ENCODE measurements at places on chromosomes 3 and 15.
A peak's percentile ranks its signal among the peaks of the same experiment; 100 is the strongest.

DNA sequence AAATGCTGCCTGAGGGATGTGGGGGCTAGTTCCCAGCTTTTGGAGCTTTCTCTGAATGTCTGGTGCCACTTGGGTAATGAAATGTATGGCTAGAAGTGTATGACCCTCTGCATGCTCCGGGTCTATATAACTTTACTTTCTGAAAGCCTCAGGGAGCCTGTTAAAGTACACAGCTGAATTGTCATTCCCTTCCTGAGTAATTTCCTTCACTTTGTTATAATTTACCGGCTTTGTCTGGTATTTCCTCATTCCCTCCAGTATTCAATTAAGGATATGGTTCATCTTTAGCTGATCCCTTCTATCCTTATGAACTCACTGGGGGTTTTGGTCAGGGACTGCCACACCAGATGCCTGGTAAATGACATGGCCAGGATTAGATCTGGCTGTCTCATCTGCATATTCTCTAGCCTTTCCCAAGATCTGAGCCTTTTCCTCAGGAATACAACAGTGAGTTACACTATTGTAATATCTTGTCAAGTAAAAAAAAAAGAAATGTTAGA lies 620.3 kb downstream of the ZPLD1 start:
- no peak for DNase-seq

- no peak for DNase-seq
These were observed 176.6 kb upstream of the NECTIN3 start for GRCh38 chr3:110895054-110895453.

- DNase-seq: no peak
These were observed 8.1 kb downstream of the FAM131A start for GRCh38 chr3:184345317-184346144.

DNA sequence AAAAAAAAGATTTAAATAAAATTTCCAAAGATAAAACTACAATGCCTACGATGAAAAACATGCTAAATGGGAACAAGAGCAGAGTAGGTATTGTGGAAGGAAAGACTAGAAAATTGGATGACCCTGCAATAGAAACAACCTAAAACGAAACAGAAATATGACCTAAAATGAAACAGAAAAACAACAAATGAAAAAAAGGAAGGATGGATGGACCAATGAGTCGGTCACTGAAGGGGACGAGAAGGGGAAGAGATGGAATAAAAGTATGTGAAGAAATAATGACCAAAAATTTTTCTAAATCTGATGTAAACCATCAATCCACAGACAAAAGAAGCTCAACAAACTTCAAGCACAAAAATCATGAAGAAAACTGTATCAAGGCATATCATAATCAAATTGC lies 44.8 kb downstream of the TBC1D2B start:
- DNase-seq: no peak

DNA sequence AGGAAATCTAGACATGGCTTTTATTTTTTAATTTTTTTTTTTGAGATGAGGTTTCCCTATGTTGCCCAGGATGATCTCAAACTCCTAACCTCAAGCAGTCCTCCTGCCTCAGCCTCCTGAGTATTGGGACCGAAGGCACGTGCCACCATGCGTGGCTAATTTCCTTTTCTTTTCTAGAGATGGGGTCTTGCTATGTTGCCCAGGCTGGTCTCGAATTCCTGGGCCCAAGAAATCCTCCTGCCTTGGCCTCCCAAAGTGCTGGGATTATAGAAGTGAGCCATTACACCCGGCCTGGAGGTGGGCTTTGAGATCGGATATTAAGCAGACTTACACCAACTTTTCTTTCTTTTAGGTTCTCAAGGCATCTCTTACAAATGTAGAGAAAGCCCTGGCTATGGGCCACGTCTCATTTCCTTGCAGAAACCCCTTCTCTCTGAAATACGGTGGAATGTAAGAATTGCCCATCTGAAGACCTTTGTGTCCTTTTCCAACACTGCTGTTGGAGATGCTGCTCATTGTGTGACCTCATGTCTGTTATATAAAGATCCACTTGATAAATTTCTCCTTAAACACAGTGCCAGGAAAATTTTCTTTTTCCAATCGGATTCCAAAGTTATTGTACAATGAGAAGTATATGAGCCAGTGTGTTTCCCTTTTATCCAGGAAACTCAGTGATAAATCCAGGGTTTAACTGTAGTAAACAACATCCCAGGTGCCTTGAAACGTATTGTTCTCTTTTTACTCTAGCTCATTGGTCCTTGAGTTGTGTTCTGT lies 36.8 kb upstream of the CFAP161 start:
- DNase-seq: no peak

GRCh38 chr15:100880897-100881242 lies 1.2 kb downstream of the ALDH1A3 start:
- DNase-seq: no peak

GRCh38 chr3:149339931-149340309 lies 6.5 kb upstream of the TM4SF18 start:
- no peak for DNase-seq

DNA sequence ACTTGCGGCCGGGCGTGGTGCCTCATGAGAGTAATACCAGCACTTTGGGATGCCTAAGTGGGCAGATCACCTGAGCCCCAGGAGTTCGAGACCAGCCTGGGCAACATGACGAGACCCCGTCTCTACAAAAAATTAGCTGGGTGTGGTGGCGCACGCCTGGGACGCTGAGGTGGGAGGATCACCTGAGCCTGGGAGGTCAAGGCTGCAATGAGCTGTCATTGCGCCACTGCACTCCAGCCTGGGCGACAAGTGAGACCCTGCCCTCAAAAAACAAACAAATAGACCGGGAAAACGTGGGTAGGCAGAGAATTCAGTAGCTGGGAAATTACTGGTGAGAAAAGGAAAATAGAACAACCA lies 667 bp downstream of the UMPS start:
- DNase-seq: peak; percentile 13

DNA sequence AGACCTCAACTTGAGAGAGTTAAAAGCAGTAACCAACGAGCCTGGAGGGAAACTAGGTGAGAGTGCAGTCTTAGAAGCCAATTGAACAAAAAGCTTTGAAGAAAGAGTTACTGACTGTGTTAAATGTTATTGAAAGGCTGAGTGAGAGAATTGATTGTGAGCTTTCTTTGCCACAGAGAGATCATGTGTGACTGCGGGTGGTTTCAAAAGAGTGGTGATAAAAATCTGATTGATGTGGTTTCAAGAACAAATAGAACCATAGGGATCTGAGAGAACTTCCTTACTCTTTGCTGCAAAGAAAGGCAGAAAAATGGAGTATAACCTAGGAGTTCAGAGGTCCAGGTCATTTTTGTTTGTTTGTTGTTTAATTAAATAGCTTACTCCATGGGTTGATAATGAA lies 759.9 kb upstream of the ALCAM start:
- no peak for DNase-seq

DNA sequence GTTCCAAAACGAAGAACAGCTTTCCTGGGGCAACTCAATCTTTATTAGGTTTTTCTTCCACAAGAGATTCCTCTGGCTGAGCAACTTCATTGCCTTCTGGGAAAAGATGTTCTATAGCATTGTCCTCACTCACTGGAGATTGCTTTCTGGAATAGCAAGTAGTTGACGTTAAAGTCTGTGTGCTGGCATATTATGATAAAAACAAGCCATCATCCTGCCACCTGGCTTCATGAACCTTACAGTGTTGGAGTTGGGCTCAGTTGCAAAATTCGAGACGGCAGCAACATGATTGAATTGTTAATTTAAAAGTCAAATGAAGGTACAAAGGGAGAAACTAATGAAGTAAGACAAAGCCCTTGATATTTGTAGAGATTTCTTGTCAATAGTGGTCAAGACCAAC lies 140.5 kb upstream of the PEX5L start:
- no peak for DNase-seq

- DNase-seq: no peak
These were observed 340.6 kb downstream of the FEZF2 start for GRCh38 chr3:62032738-62033137.

DNA sequence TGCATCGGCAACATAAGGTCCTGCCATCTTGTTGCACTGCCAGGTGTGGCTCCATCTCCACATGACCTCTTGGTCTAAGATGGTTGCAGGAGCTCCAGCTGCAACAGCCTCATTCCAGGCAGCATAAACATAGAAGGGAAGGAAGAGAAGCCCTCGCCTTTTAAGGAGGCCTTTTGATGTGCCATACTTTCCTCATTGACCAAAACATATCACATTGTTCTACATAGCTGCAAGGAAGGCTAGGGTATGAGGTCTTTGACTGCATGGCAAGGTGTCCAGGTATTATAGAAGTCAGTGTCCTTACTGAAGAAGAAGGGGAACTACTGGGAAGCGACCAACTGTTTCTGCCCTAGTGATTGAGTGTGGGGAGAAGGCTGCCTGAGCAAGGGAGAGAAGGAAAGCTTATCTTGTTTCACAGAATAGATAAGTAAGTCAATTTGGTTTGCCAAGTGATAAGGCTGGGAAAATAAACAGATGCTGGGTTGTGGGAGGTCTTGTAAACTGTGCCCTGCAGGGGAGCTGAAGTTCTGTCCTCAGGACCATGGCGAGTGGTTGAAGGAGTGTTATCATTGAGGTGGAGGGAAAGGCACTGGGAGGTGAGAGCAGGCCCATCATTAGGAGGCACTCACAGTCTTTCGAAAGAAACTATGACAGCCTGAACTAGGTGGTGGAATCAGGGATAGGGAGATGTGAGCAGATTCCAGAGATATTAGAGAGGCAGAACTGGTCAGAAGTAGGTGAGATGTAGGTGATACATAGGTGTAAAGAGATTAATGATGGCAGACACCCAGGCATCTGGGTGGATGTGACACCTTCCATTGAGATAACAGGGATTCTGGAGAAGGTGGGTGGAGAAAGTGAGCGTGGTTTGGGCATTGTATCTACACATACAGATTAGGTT lies 93.8 kb upstream of the IGF1R start:
- DNase-seq: no peak

DNA sequence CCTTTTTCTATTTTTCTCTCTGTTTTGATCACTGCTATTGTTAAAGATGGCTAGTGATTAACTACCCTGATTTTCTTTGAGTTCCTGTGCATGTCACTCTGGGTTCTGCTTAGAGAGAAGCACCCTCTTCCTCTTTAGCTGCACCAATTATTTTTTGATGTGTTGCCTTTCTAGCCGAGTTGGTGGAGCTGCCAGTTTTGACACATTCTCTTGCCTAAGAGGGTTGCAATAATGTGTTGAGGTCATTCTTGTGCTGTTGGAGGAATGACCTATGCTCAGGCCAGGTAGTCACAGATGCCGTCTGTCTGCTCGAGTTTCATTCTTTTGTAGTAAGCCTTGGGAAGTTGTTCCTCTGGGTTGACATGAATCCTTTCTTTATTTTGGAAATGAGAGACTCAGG lies 84.6 kb upstream of the DPH6 start:
- no peak for DNase-seq

- DNase-seq: no peak
These were observed 35.7 kb downstream of the CCDC80 start for GRCh38 chr3:112605285-112605684.

DNA sequence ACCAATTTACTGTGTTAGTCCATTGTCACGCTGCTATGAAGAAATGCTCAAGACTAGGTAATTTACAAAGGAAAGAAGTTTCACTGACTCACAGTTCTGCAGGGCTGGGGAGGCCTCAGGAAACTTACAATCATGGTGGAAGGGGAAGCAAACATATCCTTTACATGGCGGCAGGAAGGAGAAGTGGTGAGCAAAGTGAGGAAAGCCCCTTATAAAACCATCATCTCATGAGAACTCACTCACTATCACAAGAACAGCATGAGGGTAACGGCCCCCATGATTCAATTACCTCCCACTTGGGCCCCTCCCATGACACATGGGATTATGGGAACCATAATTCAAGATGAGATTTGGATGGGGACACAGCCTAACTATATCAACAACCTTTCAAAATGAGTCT lies 20.2 kb downstream of the USF3 start:
- no peak for DNase-seq

- no peak for DNase-seq
These were observed 574 bp downstream of the CASR start for GRCh38 chr3:122183893-122184590.

- DNase-seq: no peak
These were observed 137.9 kb upstream of the LRIG1 start for GRCh38 chr3:66638717-66639116.

DNA sequence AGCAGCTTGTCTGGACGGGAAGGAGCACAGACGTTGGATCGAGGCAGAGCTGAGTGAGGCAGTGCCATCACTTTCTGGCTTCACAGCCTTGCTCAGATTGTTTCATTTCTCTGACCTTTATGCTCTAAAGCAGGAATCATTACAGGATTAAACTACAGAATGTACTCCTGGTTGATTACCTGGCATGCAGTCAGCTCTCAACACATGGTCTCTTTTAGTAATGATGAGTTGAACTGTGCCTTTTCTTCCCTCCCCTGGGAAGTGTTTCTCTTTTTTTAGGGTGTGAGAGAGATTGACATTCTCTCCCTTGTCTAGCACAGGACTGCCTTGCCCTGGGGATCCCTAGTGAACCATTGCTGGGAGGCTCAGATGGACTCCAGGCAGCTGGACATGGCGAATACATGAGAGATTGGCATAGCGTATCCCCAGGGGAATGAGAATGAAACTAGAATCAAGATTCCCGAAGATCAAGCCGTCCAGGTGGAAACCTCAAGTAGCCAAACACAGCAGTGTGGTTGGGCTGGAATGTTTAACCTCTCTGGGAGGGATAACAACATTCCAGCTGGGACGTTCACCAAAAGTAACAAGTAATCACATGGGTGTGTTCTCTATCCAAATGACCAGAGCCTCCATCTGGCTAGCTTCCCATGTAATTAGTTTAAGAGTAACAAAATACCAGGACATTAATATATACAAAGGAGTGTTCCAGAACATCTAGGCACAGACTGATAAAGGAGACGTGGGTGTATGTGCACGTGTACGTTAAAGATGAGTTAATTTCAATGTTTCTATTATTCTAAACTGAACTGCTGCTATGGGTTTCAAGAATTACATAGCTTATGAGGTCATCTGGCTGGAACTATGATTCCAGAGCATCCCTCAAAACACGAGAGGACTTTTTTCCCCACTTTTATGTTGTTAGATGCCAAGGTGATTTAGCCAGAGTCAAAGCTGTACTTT lies 118.6 kb upstream of the NR2E3 start:
- no peak for DNase-seq

DNA sequence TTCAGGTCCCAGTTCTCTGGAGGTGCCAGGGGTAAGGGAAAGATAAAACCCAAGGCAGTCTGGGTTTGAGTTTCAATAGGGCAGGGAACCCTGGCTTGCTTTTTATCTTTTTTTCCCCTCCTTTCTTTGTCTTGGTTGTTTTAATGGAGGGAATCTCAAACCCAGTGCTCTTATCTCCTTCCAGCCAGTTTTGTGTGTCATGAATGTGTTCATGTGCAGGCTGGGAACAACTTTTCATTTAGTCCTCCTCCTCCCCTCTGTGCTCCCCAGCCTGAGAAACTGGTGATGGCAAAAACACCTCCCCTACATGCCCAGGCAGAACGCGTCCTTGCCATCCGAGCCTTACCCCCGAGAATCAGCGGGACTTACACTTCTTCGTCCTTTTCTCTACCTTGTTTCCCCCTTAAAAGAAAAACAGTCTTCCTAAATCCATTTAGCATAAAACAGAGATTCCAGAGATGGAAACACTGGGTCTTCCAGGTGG lies 10.9 kb downstream of the SEMA3G start:
- DNase-seq: no peak
